ENCODE measurements at places on chromosomes 5 and 9. TPM values are rescaled to one million over a fixed set of nuclear protein-coding genes. Genes with fewer than 3 reads are reported as not detected.

Gene SOWAHA
- 0.98 TPM for total RNA-seq

Gene ANKRD31
- total RNA-seq = 0.55 TPM

Gene TSSK1B
- total RNA-seq = 0.29 TPM

Gene NFIB
- total RNA-seq = 15.3 TPM

Gene ITGA2
- 5.1 TPM for total RNA-seq

Gene CTNNAL1
- 47.8 TPM for total RNA-seq

Gene KLHL3
- total RNA-seq = 32.1 TPM

Gene SLC27A4
- 26.4 TPM for total RNA-seq

Gene DNAJC25
- total RNA-seq = 8.5 TPM

Gene SURF1
- total RNA-seq = 42.9 TPM

Gene FAM78A
- total RNA-seq = 2.0 TPM

Gene IL13
- not detected for total RNA-seq

Gene PCDHA7
- 4.9 TPM for total RNA-seq

Gene PCYOX1L
- total RNA-seq = 18.6 TPM

Gene SLC6A7
- not detected for total RNA-seq
